Progenitor cell of endocrine pancreas (in vitro differentiated cells): ENCODE measurements at places on chromosomes 12 and 14. TPM values are rescaled to one million over a fixed set of nuclear protein-coding genes. Genes with fewer than 3 reads are reported as not detected.

FERMT2 gene
- 44.4 and 52.8 TPM in 2 replicates for total RNA-seq

DNA sequence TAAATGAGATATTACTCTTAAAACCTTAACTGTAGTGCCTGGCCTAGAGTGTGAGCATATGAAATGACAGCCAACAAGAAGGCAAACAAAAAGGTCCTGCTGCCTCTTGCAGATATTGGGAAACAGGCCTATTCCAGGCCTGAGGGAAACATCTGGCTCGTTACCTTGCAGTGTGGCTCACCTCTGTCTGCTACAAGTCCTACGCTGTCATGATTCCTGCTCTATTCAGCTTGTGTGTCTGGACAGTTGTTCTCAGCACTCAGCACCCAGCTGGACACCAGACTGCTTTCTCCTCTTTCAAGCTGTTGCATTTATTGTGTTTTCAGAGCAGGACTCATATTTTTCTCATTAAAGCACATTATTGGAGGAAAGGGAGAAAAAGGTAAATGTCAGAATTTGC, 113.5 kb downstream of the TMTC2 start:
- DNase-seq = no peak

P2RX2 gene
- 0.19 TPM in 1 of 2 replicates, not detected in the other for total RNA-seq

DNA sequence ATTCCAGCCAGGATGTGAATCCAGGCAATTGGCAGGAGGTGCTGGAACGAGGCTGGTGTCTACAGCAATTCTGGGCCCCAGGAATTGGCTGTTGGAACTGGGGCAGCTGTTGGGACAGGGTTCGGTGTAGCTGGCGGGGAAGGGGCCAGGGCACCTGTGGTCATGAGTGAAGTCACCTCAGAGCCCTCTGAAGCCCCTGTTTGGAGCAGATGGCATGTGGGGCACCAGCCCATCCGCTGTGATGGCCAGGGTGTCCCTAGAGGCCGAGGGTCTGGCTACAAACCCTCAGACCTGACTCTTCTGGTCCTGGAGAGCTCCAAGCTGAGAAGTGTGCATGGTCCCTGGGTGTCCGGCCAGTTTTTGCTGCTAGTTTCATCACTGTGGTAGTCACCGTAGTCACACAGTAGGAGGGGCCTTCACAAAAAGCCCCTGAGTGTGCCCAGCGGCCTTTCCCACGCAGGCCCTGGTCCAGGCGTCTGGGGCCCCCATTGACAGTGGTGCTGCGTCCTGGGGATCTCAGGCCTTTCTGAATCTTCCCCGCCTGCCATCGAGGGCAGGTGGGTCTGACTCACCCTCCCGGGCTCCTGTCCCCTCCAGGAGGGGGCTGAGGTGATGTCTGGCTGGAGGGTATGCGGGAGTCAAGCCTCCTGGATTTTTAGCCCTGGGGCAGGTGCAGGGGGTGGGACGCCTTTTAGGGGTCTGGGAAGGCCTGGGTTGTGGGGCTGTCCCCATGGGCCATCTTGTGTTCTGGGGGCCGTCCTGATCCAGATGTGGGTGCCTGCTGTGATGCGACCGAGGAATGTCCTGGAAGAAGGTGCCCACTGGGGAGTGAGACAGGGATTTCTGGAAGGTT, 368.0 kb downstream of the TMEM121 start:
- no peak for DNase-seq

- DNase-seq = no peak
Observed at GRCh38 chr12:30953951-30954751, 27.6 kb downstream of the TSPAN11 start.
